ENCODE measurements at places on chromosomes 13 and 19. TPM values are rescaled to one million over a fixed set of nuclear protein-coding genes. Genes with fewer than 3 reads are reported as not detected.

GRCh38 chr13:93726173-93726957 is 499.8 kb downstream of the GPC6 start:
- no peak for DNase-seq
- H3K27ac ChIP-seq: no peak overlapping the region
- H3K4me1 ChIP-seq: no peaks in the 10 kb centered on the region
- no peaks in the 10 kb centered on the region for H3K27me3 ChIP-seq

DNA sequence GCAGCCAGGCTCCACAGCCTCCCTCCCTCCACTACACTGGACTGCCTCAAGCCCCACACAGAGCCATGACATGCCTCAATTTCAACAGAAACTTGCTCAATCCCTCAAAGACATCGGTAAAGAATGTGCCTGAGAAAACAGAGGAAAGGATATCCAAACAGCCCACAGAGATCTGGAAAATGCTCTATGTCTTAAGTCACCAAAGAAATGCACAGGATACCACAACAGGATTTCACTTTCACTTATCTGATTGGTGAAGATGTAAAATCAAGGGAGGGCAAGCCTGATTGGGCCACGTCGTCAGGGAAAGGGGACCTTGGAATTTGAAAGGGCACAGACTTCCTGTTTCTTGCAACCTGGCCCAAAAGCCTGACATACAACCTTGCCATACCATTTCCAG is 14.2 kb downstream of the CACNA1A start:
- H3K27ac ChIP-seq: no peak overlapping the region
- no peak for DNase-seq
- H3K27me3 ChIP-seq: peaks cover 30% of the 10 kb centered on the region
- H3K36me3 ChIP-seq: no peaks in the 10 kb centered on the region
- no peak overlapping the region for H3K4me3 ChIP-seq

GRCh38 chr13:112583592-112584277 is 4.2 kb downstream of the TUBGCP3 start:
- H3K27me3 ChIP-seq: no peaks in the 10 kb centered on the region
- no peak overlapping the region for H3K27ac ChIP-seq
- peaks cover 60% of the 10 kb centered on the region for H3K4me1 ChIP-seq
- peak overlapping the region; percentile 9 for H3K4me3 ChIP-seq
- H3K36me3 ChIP-seq: peaks cover 3% of the 10 kb centered on the region
- no peak for DNase-seq

DNA sequence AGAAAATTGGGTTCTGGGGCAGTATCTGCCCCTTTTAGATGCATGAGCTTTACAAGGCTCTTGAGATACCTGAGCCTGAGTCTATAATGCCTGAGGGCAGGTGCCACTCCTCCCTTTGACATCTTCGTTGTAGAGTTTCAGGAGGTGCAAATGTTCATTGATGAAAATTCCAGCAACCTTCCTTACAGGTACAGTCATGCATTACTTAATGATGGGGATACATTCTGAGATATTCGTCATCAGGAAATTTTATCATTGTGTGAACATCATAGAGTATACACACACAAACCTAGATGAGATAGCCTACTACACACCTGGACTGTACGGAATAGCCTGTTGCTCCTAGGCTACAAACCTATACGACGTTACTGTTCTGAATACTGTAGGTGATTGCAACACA is 310.0 kb downstream of the SHISA2 start:
- no peaks in the 10 kb centered on the region for H3K27me3 ChIP-seq

The GPALPP1 gene
- total RNA-seq: 35.7 TPM

Measured in activated T-cell treated with anti-CD3 and anti-CD28 coated beads, Interleukin-2, amount 50 U/mL, for 72 hours (primary cell).